ENCODE measurements at places on chromosomes 12 and 14. TPM values are rescaled to one million over a fixed set of nuclear protein-coding genes. Genes with fewer than 3 reads are reported as not detected.

The TSHR gene
- total RNA-seq = not detected

The JPH4 gene
- not detected for total RNA-seq

The KERA gene
- total RNA-seq = not detected

The FAM90A1 gene
- 0.41 TPM for total RNA-seq

The MIA2 gene
- total RNA-seq = 17.5 TPM

The KRT1 gene
- 1.0 TPM for total RNA-seq

The KRT71 gene
- not detected for total RNA-seq

The OR4K17 gene
- not detected for total RNA-seq

The NXPH4 gene
- 1.2 TPM for total RNA-seq

The TAS2R19 gene
- 0.49 TPM for total RNA-seq

The KRT81 gene
- total RNA-seq = not detected

The SLC5A8 gene
- 0.10 TPM for total RNA-seq

The TAS2R50 gene
- 0.11 TPM for total RNA-seq

The SLC8A3 gene
- 0.04 TPM for total RNA-seq

The NANOG gene
- not detected for total RNA-seq

The FAM186B gene
- 0.32 TPM for total RNA-seq

The TMEM63C gene
- total RNA-seq = 0.65 TPM

The ABHD4 gene
- total RNA-seq = 8.2 TPM

The MARCHF9 gene
- 14.7 TPM for total RNA-seq

The TRIM9 gene
- total RNA-seq = 0.07 TPM

The BRAP gene
- 16.0 TPM for total RNA-seq

The LMO3 gene
- total RNA-seq = not detected

The ERBB3 gene
- total RNA-seq = 13.3 TPM

The SOCS2 gene
- total RNA-seq = 18.1 TPM

The OR4E2 gene
- not detected for total RNA-seq

The MCRS1 gene
- total RNA-seq = 71.0 TPM

The RDH5 gene
- total RNA-seq = 1.4 TPM

The ZFHX2 gene
- total RNA-seq = 0.32 TPM

The SELPLG gene
- 0.34 TPM for total RNA-seq

The MAP1LC3B2 gene
- 1.1 TPM for total RNA-seq

The ABCC9 gene
- 0.03 TPM for total RNA-seq

The TMEM229B gene
- total RNA-seq = 2.2 TPM

The SMIM41 gene
- total RNA-seq = not detected

The RNASE3 gene
- not detected for total RNA-seq

The RERG gene
- not detected for total RNA-seq

The PTCSC3 gene
- total RNA-seq = not detected

The PLD4 gene
- not detected for total RNA-seq

The C12orf56 gene
- 0.44 TPM for total RNA-seq

The CCNT1 gene
- total RNA-seq = 23.8 TPM

The DNAJC22 gene
- not detected for total RNA-seq

The PTGER2 gene
- total RNA-seq = not detected

The SLC38A4 gene
- total RNA-seq = 0.49 TPM

The GCH1 gene
- 4.4 TPM for total RNA-seq

The KRT72 gene
- not detected for total RNA-seq

The CHD8 gene
- total RNA-seq = 71.1 TPM

The CLEC7A gene
- total RNA-seq = 0.07 TPM

The TBX5 gene
- not detected for total RNA-seq

The DIO2 gene
- 0.03 TPM for total RNA-seq

The KRT8 gene
- total RNA-seq = 504 TPM

The ORMDL2 gene
- total RNA-seq = 103 TPM

The GPR84 gene
- 0.07 TPM for total RNA-seq

The PPFIA2 gene
- total RNA-seq = not detected

The RNASE7 gene
- 17.1 TPM for total RNA-seq

The GYS2 gene
- not detected for total RNA-seq

The IL26 gene
- not detected for total RNA-seq

The CLEC2B gene
- 1.4 TPM for total RNA-seq

The TEX52 gene
- total RNA-seq = not detected

The TAS2R43 gene
- 0.21 TPM for total RNA-seq

All from foreskin keratinocyte (primary cell).